Aortic smooth muscle cell (primary cell): ENCODE measurements at places on chromosomes 7 and 10. TPM values are rescaled to one million over a fixed set of nuclear protein-coding genes. Genes with fewer than 3 reads are reported as not detected.

DENND2A gene
- 13.1 and 22.2 TPM in 2 replicates for total RNA-seq

TSPAN12 gene
- 2.2 and 4.0 TPM in 2 replicates for total RNA-seq

ADCY1 gene
- 0.12 and 0.13 TPM in 2 replicates for total RNA-seq

NEBL gene
- 0.06 and 0.26 TPM in 2 replicates for total RNA-seq

TEX47 gene
- not detected in 2 replicates for total RNA-seq

BMPER gene
- 5.9 and 13.2 TPM in 2 replicates for total RNA-seq

FRAT1 gene
- 1.7 and 2.1 TPM in 2 replicates for total RNA-seq

PMPCB gene
- total RNA-seq: 52.2 and 61.6 TPM in 2 replicates

RHOBTB1 gene
- 9.4 and 13.8 TPM in 2 replicates for total RNA-seq

ZNF138 gene
- 3.2 TPM in 2 replicates for total RNA-seq
